H4 (cell line): ENCODE measurements at places on chromosomes 6 and 20. TPM values are rescaled to one million over a fixed set of nuclear protein-coding genes. Genes with fewer than 3 reads are reported as not detected.
A peak's percentile ranks its signal among the peaks of the same experiment; 100 is the strongest.

GRCh38 chr6:113635222-113635986 lies 221.7 kb upstream of the MARCKS start:
- no peak for DNase-seq

GRCh38 chr20:20233041-20233514 lies 134.8 kb upstream of the INSM1 start:
- DNase-seq: peak; percentile 54

GRCh38 chr6:33008944-33009861 lies at the start of gene HLA-DOA:
HLA-DOA (minus strand) TSS chr6:33009591.
- no peak for DNase-seq

GRCh38 chr6:94668876-94669275 lies 908.5 kb upstream of the MANEA start:
- no peak for DNase-seq

DNA sequence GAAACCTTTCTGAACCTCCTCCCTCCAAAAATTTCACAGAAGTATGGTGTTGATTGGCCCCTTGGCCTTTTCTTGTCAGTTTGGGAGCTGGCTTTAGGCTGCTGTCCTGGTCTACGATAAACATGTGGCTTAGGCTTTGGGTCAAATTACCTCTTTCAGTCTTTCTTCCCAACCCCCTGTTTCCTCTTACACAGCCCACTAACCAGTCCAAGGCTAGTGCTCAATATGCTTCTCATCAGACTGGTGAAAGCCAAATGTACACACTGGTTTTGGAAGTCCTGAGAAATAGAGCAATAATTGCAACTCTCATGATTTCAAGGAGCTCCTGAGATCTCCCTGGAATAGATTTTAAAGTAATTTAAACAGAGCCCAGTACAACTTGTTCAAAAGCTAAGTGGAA lies 933.7 kb upstream of the GJE1 start:
- DNase-seq: peak; percentile 62

GRCh38 chr6:111989743-111990142 lies 64.2 kb upstream of the CCN6 start:
- no peak for DNase-seq

Gene GSTA3
- total RNA-seq: 0.19 TPM in 1 of 2 replicates, not detected in the other

- DNase-seq: peak; percentile 60
Measured at GRCh38 chr6:34475238-34475682, 9.4 kb downstream of the PACSIN1 start.

Gene RREB1
- total RNA-seq: 5.3 and 13.0 TPM in 2 replicates

Gene KIFC1
- 52.4 and 67.2 TPM in 2 replicates for total RNA-seq

Gene VIP
- not detected in 2 replicates for total RNA-seq

Gene CSNK2A1
- total RNA-seq: 161 and 197 TPM in 2 replicates

- no peak for DNase-seq
Measured at GRCh38 chr20:61146023-61146422, 106.0 kb upstream of the CDH4 start.

Gene MBOAT1
- 12.3 and 13.0 TPM in 2 replicates for total RNA-seq

Gene SYTL3
- total RNA-seq: 1.0 TPM in 1 of 2 replicates, not detected in the other

- no peak for DNase-seq
Measured at GRCh38 chr20:6496874-6497273, 270.6 kb upstream of the BMP2 start.

DNA sequence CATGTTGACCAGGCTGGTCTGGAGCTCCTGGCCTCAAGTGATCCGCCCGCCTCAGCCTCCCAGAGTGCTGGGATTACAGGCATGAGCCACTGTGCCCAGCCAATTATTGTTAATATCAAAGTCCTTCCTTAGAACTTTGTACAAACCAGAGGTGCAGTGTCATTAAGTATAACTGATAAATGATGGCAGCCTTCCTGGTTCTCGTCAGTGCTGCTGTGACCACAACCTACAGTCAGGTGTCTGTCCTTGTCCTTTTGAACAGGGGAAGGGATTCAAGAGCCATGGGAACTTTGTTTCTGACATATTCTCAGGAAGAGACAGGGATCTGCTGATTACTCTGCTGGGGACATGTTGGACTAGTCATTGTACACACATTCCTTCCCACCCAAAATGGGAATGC lies 103.2 kb upstream of the TIAM2 start:
- no peak for DNase-seq

DNA sequence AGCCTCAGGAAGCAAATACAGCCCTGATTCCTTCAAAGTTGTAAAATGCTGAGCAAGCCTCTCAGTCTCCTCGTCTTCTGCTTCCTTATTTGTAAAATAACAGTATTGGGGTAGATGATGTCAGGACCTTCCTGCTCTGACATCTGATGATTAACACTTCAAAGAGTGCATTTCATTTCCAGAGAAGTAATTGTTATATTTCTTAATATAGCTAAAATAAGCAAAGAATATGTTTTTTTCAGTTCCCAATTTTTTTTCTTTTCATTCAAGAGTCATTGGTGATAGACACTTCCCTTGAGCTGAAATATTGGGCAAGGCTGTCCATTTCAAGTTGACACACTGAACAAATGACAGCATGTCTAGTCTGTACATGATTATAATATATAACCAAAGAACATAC lies 53.4 kb downstream of the SLX4IP start:
- no peak for DNase-seq

GRCh38 chr20:36881331-36881730 lies 5.4 kb downstream of the TLDC2 start:
- no peak for DNase-seq

DNA sequence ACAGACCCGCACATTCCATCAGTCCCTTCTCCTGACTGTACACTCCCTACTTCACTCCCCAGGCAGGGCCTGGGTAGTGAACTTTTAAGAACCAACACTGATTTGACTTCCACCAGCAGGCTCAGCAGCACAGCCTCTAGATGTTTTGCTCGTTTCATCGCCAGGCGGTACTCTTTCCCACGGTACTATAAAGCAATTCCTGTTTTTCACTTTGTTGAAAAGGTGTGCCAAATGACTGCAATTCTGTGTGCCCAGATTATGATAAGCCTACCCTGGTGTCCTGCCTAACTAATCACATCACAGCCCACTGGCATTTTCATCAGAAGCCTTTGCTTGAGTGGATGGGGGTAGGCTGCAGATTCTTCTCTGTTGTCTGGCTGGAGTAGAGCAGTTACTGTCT lies 12.9 kb upstream of the WTAP start:
- no peak for DNase-seq

- peak; percentile 47 for DNase-seq
Measured at GRCh38 chr6:52162940-52163908, 23.0 kb upstream of the IL17A start.

- DNase-seq: peak; percentile 29
Measured at GRCh38 chr6:219641-220198, 72.6 kb upstream of the DUSP22 start.

DNA sequence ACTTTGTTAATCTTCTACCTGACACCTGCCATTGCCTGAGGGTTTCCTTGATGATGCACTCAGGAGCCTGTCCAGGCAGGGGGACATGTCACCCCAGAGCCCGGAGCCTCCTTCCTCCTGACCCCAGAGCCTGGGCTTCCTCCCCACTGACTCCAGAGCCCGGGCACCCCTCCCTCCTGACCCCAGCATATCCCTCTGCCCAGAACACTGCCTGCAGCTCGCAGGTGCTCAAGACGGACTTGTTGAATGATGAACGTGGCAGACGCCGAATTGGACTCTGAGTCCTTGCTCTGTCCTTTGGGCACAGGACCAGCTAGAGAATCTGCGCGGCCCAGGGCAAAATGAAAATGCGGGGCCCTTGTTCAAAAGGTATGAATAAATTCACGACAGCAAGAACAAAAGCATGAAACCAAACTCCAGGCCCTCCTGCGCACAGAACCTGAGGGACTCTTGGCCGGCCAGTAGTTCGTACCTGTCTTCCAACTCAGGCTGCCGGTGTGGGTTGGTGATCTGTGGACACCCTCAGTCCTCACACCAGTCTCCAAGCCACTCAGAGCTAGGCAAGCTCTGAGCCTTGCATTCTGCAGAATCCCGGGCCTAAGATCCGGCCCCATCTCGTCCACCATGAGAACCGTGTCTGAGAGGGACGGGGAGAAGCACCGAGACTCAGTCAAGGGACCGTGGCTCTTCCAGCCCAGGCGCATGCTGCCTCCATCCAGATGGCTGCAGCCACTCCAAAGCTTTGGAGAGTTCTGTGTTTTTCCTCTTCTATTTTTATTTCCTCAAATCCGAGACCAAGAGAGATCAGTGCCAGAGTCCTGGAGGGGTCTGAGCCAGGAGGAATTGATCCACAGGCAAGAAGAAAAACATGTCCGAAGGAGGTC lies 104.7 kb downstream of the BMP7 start:
- no peak for DNase-seq

Gene BANF2
- total RNA-seq: not detected in 2 replicates

Gene ADGB
- total RNA-seq: not detected in 2 replicates

DNA sequence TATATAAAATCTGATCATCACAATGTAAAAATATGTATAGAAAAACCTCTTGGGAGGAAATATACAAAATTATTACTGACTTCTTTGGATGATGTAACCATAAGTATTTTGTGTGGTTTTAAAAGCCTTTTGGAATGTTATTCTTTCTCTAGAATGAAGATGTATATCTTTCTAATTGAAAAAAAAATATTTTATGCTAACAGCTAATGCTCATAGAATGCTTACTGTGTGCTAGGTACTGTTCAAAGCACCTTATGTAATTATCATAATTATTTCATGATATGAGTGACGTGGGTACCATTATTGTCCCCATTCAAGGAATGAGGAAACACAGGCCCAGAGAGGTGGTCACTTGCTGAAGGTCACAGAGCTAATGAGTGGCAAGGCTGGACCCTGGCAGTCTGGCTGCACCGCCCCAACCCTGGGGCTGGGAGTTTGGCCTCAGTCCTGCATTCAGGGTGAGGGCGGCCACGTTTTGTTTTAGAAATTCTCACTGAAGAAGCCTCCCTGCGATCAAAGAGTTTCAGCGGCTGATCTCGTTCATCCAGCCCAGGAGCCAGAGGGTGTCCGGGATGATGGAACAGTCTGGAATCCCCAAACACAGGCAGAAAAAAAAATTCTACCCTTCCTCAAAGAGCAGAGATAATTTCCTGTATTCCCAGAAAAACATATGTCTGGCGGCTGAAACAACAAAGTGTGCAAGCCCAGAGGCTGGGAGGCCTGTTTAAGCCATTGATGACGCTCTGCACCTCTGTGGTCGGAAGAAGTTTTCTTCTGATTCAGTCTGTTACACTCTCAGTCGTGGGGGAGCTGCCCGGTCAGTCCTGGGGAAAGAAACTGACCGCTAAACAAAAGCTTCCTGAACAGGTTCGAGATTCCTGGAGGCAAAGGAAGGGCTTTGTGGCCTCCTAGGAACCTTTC lies 37.3 kb downstream of the TFEB start:
- peak; percentile 69 for DNase-seq

Gene MRPL2
- total RNA-seq: 53.7 and 63.2 TPM in 2 replicates

Gene HTR1E
- total RNA-seq: not detected in 2 replicates

Gene TNNC2
- not detected in 2 replicates for total RNA-seq

Gene PSMF1
- total RNA-seq: 69.2 and 92.5 TPM in 2 replicates

- no peak for DNase-seq
Measured at GRCh38 chr6:112106562-112106961, 19.2 kb downstream of the FAM229B start.

- DNase-seq: peak; percentile 21
Measured at GRCh38 chr20:49482621-49483017, at the start of gene KCNB1. KCNB1 (minus strand) TSS chr20:49482668; CDS start chr20:49482480, 188 bp downstream.

DNA sequence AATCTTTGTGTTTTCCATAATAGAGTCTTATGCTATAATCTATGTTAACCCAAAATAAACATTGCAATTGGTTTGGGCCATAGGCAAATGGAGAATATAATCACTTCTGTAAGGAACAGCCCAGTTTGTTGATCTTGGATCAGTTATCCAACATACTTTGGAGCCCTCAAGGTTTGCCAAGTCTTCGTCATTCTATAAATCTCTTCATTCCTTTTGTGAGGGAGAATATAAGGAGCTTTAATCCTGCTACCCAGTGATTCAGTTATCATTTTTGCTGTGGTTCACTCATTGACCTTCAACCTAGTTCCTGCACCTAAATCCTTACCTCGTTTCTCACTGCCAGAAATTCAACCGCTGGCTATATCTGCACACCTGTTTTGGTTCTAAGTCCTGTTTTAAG lies 500.3 kb upstream of the PTCHD4 start:
- DNase-seq: no peak

DNA sequence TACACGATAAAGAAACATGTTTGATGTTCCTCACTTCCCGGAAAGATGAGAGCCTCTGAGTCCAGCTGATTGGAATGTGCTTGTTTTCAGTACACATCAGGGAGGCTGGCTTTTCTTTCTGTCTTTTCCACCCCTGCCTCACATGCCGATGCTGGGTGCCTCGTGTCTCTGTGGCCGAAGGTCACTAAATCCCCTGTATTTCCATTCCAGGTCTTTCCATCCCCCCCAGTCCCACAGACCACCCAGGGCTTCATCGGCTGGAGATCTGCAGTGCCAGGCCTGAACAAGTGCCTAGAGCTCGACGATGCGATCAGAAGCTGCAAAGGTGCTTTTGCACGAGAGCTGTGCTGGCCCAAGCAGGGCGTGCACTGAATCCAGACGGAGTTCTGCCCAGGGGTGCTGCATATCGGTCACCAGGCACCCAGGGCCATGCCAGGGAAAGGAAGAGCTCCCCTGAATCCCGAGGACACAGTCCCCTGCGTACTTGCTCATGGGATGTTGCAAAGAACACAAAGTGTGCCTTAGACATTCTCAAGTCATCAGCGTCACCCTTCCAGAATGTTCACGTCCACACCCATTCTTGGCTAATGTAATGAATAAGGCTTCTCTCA lies 67.9 kb downstream of the ANKRD60 start:
- no peak for DNase-seq

- DNase-seq: peak; percentile 31
Measured at GRCh38 chr20:8020314-8021079, 936 bp upstream of the TMX4 start.

DNA sequence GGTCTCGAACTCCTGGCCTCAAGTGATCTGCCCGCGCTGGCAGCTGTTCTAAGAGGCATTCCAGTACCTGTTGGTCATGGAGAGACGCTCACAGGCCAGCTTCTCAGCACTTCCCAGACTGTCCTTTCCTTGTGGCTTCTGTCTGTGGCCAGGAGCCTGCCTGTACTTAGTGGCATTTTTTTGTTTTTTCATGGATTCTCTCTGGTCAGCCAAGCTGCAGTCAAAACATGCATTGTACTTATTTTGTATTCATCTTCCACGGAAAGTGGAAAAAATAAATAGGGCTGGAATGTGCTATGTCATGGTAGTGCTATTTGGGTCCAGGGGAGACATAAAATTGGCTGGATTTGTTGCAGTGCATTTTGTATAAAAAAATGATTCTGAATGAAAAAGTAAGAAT lies 29.1 kb downstream of the ZDHHC14 start:
- no peak for DNase-seq

Gene TRIM40
- total RNA-seq: not detected in 2 replicates

DNA sequence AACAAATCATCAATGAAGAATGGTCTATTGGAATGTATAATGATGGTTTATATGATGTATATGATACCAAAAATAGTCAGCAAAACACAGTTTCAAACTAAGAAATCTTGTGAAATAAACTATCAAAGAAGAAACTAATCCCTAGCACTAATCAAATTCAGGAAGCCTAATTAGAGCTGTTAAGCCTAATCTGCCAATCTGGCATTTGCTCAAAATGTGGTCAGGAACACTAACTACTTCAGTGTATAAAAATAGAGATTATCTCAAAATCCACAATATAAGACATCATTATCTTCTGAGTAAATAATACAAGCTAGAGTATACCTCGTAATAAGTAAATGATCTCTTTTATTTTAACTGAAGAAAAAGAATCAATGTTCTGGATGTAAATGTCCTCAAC lies 12.8 kb upstream of the AKAP7 start:
- no peak for DNase-seq

GRCh38 chr20:50015993-50016770 lies 33.4 kb downstream of the SNAI1 start:
- no peak for DNase-seq

- no peak for DNase-seq
Measured at GRCh38 chr6:25005010-25005409, 69.2 kb upstream of the RIPOR2 start.
